ENCODE measurements at places on chromosomes 11 and 22.

- no peak for DNase-seq
These were observed 450.4 kb downstream of the MIAT start for GRCh38 chr22:27107824-27108223.

GRCh38 chr11:134231958-134232659 is 7.6 kb downstream of the VPS26B start:
- no peak for DNase-seq

DNA sequence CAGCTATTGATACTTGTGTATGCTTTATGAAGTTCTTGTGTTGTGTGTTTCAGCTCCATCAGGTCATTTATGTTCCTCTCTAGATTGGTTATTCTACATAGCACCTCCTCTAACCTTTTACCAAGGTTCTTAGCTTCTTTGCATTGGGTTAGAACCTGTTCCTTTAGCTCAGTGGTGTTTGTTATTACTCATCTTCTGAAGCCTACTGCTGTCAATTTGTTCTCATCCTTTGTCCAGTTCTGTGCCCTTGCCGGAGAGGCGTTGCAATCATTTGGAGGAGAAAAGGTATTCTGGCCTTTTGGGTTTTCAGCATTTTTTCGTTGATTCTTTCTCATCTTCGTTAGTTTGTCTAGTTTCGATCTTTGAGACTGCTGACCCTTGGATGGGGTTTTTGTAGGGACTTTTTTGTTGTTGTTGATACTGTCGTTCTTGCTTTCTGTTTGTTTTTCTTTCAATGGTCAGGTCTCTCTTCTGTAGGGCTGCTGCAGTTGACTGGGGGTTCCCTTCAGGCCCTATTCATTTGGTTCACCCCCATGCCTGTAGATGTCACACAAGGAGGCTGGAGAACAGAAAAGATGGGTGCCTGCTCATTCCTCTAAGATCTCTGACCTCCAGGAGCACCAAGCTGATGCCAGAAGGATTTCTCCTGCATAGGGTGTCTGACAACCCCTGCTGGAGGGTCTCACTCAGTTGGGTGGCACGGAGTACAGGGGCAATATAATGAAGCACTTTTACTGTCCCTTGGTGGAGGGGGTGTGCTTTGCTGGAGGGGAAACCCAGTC is 35.9 kb upstream of the MUC15 start:
- no peak for DNase-seq

DNA sequence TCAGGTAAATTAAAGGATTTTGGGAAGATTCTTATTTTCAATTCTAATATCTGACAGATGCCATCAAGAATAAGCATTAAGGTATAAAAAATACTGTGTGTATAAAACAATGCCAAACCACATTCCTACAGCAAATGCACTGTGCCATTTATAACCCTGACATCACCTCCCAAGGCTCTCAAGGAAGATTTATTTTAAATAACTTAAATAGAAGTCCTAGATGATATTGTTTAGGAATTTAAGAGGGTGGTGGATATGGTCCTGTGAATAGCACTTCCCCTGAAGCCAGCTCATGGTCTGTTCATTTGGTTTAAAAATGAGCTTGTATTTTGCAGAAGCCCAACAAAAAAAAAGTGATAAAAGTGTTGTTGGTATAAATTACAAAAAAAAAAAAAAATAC is 32.1 kb downstream of the PPIL2 start:
- DNase-seq: no peak

GRCh38 chr11:95266751-95267374 is 35.9 kb upstream of the SESN3 start:
- no peak for DNase-seq

DNA sequence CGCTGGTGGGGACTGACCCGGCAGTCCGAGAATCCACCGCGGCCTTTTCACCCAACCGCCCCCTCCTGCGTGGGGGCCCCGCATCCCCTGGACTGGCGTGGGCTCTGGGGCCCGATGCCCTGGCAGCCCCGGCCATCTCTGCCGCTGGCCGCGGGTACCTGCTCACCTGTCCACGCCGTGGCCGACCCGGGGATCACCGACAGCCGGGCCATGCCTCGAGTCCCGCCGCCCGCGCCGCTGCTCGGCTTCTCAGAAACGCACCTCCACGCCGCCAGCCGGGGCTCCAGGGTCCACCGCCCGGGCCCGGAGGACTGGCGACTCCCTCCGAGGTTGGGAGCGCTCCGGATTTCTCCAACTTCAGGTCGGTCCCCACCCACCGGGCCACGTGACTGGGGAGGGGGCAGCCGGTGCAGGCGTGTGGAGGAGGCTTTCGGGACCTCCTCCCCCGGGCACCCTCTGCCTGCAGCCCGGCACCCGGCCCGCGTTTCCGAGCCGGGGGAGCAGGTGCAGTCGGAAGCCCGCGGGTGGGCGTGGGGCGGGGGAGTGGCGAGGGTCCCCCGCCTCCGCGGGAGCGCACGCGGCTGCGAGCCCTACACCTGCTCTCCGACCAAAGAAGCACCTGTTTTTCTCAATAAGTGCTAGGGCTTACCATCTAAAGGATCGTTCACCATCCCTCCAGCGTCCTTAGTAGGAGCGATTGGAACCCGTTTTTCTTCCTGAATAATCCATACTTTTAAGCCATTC is 554 bp upstream of the NRIP3 start:
- no peak for DNase-seq

- peak; percentile 59 for DNase-seq
These were observed 4.6 kb upstream of the GALR3 start for GRCh38 chr22:37818409-37819104.

GRCh38 chr11:5722622-5723021 is 13.6 kb upstream of the OR56B1 start:
- no peak for DNase-seq

- DNase-seq: no peak
These were observed 23.0 kb downstream of the CRKL start for GRCh38 chr22:20940186-20940651.

GRCh38 chr11:34213366-34213765 is 107.9 kb downstream of the NAT10 start:
- DNase-seq: no peak

DNA sequence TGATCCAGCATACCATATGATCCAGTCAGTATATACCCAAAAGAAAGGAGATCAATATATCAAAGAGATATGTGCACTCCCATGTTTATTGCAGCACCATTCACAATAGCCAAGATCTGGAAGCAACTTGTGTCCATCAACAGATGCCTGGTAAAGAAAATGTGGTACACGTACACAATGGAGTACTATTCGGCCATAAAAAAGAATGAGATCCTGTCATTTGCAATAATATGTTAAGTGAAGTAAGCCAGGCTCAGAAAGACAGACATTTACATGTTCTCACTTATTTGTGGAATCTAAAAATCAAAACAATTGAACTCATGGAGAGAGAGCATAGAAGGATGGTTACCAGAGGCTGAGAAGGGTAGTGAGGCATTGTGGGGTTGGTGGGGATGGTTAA is 27.0 kb downstream of the SNU13 start:
- DNase-seq: no peak
